RKO (cell line): ENCODE measurements at places on chromosomes 12 and 14.
A peak's percentile ranks its signal among the peaks of the same experiment; 100 is the strongest.

DNA sequence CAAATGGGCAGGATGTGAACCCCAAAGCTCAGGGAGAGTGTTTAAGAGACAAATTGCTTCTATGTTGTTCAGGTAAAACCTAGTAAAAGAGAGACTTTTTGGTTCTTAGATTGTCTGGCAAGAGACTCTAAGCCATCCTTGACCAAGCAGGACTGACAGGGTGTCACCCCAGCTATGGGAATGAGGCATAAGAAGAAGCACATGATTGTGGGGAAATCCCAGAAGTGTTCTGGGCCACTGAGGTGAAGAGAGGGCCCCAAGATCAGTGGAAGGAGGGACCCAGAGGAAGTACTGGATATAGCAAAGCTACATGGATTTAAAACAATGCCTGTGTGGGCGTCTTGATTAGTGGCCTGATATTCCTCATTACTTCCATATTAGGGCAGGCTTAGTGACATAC is 99.0 kb downstream of the SAMD4A start:
- DNase-seq = no peak

- no peak for DNase-seq
Observed at GRCh38 chr12:87305481-87305880, 723.7 kb downstream of the C12orf50 start.

DNA sequence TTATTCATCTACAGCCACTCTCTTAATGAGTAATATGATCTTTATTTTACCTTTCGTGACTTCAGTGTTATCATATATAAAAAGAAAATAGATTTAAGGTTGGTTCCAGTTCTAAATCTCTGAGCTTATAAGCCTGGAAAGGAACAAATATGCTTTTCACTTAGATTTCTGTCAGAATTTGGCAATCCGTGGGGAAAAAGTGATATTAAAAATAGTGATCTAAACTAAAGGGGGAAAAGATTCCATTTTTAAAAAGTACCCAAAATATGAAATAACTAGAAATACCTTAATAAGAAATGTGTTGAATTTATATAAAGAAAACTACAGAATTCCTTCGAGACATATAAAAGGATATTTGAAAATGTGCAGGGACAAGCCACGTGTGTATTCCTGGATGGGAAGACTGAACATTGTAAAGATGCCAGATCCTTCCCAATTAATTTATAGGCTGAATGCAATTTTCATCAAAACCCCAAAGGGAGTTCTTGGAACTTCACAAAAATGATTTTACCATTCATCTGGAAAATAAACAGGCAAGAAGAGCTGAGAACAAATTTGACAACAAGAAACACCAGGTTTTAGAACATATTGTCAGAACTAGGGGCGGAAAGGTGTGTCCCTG is 142.5 kb downstream of the EFCAB11 start:
- DNase-seq = no peak

DNA sequence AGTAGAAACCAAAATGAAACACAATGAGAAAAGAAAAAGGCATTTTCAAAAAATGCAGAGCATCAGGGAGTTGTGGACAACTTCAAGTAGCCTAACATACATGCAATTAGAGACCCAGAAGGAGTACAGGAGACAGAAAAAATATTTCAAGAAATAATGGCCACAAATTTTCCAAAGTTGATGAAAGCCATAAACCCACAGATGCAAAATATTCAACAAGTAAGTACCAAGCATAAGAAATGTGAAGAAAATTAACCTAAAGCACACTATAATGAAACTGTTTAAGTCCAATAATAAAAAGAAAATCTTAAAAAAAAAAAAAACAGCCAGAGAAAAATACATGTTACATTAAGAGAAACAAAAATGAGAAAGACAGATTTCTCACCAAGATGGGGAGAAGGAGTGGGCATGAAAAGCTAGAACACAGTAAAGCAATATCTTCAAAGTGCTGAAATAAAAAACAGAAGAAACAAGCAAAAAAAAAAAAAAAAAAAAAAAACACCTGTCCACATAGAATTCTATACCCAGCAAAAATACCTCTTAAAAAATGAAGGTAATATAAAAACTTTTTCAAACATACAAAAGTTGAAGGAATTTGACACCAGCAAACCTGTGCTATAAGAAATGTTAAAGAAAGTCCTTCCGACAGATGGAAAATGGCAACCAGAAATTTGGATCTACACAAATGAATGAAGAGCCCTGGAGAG is 77.1 kb downstream of the PRKAB1 start:
- DNase-seq = no peak

DNA sequence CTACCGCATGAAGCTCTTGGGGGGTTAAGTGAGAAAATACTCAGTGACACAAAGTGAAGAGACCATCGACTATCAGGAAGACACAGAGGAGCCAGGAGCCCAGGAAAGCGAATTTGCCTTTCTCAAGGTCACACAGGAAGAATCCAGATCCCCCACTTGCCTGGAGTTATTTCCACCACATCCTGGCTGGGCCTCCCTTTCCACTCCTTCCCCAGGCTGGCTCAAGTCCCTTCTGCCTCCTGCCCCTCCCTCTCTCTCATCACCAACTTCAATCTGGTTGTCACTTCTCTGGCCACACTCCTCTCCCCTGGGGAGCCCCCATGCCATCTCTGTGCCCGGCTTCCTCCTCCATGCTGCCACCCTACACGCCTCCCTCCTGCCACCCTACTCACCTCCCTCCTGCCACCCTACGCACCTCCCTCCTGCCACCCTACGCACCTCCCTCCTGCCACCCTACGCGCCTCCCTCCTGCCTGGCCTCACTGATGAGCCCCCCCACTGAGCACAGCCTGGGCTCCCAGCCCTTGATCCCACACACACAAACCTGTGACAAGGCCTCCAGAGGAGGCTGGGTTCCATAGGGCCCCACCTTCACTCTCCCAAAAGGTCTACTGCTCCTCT is 6.3 kb downstream of the SCNN1A start:
- no peak for DNase-seq

- DNase-seq = no peak
Observed at GRCh38 chr14:88208858-88209257, 114.2 kb downstream of the KCNK10 start.

GRCh38 chr14:51201890-51202289 is 38.2 kb upstream of the TMX1 start:
- DNase-seq = no peak

DNA sequence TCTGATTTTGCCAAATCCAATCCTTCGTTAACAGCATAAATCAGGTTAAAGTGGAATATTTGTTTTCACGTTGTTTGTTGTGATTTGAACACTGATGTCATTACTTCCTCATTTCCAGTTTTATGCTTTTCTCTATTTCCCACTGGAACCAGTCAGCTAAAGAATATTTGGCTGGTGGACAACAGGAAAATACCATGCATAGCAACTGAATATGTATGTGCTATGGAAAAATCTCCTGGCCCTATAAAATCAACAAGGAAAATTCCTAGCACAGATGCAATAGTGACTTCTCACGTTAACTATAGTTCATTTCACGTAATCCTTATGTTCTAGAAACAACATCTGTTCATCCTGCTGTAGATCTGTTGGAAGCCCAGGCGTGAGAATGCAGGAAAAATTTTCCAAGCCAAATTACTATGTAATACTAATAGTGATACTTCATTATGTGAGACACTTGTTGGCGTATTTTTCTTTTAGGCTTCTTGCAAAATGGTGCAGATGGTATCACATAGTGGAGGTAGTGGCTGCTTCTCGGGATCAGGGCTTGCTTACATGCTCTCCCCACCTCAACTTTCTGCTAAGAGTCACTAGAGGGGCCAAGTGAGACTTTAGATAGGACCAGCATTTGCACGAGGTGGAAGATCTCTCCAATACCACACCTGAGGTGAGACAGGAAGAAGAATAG is 86.3 kb upstream of the USP44 start:
- no peak for DNase-seq

- peak; percentile 24 for DNase-seq
Observed at GRCh38 chr12:102948941-102949352, 8.5 kb upstream of the ASCL1 start.

DNA sequence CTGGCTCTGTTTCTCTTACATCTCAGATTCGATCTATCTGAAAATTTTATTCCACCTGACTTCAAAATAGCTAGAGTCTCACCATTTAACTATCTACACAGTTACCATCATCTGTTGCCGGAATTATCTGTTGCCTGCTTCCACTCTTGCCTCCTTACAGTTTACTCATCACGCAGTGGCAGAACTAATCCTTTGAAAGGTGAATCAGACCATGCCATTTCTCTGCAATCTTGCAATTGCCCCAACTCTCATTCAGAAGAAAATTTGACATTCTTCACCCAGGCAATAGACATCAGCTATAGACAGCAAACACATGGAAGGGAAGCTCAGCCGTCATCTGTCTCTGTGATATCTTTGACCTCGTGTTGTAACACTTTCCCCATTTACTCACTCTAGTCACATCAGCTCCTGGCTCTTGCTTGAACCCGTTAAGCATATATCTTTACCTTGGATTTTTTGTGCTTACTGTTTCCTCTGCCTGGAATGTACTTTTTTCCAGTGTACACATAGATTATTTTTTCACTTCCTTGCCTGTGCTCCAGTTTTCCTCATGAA is 85.5 kb downstream of the PDE3A start:
- no peak for DNase-seq

GRCh38 chr14:82419933-82420332 is 886.3 kb upstream of the SEL1L start:
- no peak for DNase-seq

DNA sequence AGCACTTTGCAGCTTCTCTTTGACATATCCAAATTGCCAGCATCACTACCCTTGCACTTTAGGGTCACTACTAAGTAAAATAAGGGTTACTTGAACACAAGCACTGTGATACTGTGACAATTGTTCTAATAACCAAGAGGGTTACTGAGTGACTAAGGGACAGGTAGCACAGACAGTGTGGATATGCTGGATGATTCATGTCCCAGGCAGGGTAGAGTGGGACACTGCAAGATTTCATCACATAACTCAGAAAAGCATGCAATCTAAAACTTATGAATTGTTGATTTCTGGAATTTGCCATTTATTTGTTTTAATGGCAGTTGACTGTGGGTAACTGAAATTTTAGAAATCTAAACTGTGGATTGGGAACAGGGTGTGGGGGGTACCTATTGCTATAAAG is 218.8 kb downstream of the KITLG start:
- no peak for DNase-seq

- DNase-seq = no peak
Observed at GRCh38 chr12:80490329-80490728, 46.3 kb downstream of the PTPRQ start.

- peak; percentile 82 for DNase-seq
Observed at GRCh38 chr12:123364532-123365024, at the start of gene SBNO1. TSS of gene SBNO1 (minus strand) at chr12:123364847. CDS start at chr12:123350441, 14,406 bp downstream.

DNA sequence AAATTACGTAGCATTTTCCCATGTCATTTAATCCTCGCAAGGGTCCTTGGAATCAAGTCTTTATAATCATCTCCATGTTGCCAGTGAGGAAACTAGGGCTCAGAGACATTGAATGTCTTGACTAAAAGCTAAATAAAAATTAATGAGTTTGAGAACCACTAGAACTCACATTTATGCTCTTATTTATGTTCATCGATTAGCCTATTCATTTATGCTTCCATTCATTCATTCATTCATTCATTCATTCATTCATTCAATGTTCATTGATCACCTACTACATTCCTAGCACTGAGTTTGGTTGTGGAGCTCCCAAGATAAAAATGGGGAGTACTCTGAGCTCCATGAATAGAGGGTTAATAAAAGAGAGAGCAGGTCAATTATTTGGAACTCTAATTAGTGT is 59.7 kb downstream of the KCNA1 start:
- no peak for DNase-seq

GRCh38 chr12:89863493-89863938 is 154.9 kb upstream of the ATP2B1 start:
- no peak for DNase-seq

DNA sequence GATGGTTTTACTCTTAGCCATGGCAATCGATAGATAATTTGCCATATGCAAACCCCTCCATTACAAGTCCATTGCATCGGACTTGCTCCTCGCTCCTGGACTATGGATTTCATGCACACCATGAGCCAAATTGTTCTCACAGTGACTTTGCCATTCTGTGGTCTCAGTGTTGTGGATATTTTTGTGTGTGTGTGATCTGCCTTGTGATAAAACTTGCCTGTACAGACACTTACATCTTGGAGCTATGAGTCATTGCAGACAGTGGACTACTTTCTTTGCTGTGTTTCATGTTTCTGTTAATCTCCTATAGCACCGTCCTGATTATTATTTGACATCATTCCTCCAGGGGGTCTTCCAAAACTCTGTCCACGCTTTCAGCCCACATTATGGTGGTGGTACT is 8.4 kb upstream of the OR4K13 start:
- no peak for DNase-seq

GRCh38 chr12:27869567-27869966 is 89.5 kb upstream of the MANSC4 start:
- no peak for DNase-seq

DNA sequence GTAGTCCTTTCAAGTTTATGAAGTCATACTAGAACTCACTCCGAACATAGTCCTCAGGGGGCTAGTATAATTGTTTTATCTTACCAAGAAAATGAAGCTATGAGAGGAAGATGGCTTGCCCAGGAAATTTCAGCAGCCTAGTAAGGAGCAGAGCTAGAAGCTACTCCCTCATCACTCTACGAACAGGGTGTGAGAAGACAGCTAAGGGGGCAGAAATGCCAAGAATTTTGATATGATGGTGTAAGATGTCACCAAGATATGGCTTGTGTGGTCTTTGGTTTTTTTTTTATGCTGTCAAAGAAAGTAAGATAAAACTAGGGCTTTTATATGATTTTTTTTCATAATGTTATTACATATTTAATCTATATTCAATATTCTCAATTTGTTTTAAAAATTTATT is 47.6 kb downstream of the PRICKLE1 start:
- no peak for DNase-seq

GRCh38 chr12:62703011-62703380 is 232.0 kb downstream of the PPM1H start:
- peak; percentile 55 for DNase-seq

GRCh38 chr14:106619606-106620005 is 1093.2 kb downstream of the TMEM121 start:
- DNase-seq = no peak

GRCh38 chr12:114025935-114026334 is 59.8 kb upstream of the RBM19 start:
- no peak for DNase-seq

DNA sequence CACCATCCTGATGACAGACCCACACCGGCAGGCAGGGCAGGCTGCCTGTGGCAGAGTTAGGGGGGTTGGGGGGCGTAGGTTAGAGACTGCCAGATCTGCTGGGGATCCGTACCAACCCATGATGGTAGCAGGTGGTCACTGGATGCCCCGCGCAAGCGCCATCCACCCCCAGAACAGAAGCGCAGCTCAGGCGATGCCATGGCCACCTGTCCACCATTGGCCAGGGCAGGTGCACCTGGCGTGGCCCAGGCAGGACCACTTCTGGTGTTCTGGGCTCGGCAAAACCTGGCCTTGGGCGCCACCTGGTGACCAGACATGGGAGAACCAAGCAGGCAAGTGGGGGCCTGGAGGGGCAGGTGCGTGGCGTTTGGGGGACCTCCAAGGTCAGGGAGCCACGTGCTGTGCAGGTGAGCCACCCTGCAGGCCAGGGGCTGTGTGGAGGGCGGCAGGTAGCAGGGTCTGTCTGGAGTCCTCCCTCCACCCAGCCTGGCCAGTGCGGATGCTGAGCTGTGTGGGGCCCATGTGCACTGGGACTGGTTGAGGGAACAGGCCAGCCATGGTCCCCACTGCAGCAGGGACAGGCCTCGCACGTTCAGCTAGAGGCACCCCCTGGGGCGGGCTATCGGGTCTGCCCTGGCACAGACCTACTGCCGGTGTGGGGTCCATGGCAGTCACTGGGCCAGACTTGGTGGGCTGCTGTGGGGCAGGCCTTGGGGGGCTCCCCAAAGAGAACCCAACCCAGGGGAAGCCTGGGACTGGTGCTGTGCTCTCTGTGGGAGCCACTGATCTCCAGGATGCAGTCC is 15.6 kb downstream of the BAG5 start:
- DNase-seq = no peak

- no peak for DNase-seq
Observed at GRCh38 chr12:54368025-54368708, 3.9 kb upstream of the GPR84 start.
